ENCODE measurements at places on chromosomes 5 and 9. TPM values are rescaled to one million over a fixed set of nuclear protein-coding genes. Genes with fewer than 3 reads are reported as not detected.

DNA sequence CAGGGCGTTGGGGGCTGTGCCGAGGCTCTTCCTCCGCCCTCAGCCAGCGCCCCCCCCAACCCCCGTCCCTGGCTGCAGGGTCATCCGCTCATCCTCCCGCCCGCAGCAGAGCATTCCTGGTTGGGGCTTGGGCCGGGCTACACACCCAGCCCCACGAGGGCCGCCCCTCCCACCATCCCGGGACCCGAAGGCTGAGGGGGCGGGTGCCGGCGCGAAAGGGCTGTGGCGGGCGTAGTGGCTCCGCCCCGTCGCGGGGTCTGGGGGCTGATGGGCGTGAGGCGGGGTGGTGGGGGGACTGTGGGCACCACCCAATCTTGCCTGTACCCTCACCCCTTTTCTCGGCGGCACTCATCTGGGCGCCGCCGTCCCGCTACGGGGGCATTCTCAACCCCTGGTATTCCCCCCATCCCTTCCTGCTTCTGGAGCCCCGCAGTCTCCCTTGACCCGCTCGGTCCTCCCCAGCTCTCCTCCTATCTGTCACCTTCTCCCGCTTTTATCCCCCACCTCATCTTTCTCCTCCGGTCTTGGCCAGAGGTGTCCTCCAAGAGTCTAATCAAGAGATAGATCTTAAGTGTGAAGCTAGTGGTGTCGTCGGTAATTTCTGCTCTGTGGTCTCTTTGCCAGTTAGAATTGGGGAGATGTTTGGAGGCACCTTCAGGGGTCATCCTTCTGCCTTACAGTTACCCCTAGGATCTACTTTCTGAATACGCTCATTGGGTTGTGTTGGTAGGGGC lies 1.6 kb downstream of the FER start:
- peak; percentile 82 for DNase-seq
- peaks cover 11% of the 10 kb centered on the region for H3K4me1 ChIP-seq
- H3K27ac ChIP-seq = peak overlapping the region; percentile 68
- H3K27me3 ChIP-seq = peaks cover 37% of the 10 kb centered on the region
- no peaks in the 10 kb centered on the region for H3K36me3 ChIP-seq
- H3K4me3 ChIP-seq = peak overlapping the region; percentile 87

Gene TAF11L3
- total RNA-seq = not detected

DNA sequence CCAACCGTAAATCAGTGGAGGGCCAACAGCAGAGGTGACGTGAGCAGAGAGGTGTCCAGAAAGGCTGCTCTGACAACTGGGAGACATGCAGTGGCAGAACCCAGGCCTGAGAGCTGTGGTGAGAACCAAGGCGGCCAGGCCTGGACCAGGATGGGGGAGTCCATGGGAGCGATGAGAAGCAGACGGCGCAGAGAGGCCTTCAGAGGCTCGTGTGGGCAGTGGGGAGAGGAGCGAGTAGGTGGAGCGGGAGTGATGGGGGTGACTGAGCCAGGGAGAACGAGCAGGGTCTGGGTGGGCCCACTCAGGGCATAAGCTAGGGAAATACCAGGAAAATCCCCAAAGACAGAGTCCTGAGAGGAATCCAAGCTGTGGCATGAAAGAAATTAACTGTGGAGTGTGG lies 7.9 kb upstream of the IL3 start:
- H3K36me3 ChIP-seq = no peaks in the 10 kb centered on the region
- no peak for DNase-seq
- H3K27me3 ChIP-seq = peaks cover 29% of the 10 kb centered on the region

Gene PHYHD1
- total RNA-seq = 0.45 TPM

Gene LIX1
- total RNA-seq = not detected

Gene MARCOL
- total RNA-seq = not detected

DNA sequence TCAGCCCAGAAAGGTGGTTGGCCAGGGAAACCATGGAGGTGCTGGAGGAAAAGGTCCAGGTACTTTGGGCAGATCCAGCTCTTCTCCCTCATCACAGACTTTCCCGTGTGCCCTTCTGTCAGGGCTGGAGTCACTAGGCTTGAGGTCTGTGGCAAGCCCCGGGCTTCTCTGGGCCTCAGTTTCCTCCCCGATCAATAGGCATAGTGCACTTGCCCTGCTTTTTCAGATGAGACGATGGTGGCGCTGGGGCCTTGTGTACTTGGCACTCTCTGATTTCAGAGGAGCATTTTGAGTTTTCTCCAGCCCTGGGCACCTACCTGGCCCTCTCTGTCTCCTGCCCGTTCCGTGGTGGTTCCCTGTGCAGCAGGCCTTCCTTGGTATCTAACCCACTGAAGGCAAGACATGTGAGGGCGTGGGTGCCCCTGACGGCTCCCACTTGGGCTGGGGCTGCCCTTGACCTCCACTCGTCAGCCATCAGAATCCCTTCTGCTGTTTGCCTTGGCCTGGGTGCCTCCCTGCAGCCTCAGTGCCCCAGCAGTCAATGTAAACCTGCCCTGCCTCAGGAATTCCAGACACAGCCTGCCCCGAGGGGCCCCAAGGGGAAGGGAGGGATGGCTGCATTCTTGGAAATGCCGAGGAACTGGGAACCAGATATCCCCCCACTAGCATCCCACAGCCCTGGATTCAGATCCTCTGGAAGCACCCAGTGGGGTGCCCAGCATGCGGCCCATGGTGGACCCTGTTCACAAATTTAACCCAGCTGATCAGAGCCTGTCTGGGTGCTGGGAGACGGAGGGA lies 66.3 kb upstream of the COL5A1 start:
- peaks cover 2% of the 10 kb centered on the region for H3K27me3 ChIP-seq
- H3K27ac ChIP-seq = no peak overlapping the region
- H3K4me1 ChIP-seq = no peaks in the 10 kb centered on the region
- peak; percentile 25 for DNase-seq
- H3K4me3 ChIP-seq = no peak overlapping the region

DNA sequence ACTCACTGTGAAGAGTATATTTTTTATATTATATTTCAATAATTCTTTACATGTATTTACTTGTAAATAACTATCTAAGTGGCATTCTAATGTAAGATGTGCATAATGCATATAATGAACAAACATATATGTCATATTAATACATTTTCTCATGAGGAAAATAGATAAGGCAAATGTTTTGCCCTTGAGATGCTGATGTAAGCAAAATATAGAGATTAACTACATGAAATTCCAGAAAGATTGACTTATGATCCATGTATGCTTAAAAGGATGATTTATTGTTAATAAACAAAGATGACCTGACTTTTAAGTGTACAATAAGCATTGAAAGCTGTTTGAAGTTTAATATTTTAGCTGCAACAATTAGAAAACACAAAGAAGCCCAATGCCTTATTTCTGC lies 559.9 kb downstream of the PTPRD start:
- no peaks in the 10 kb centered on the region for H3K4me1 ChIP-seq
- no peaks in the 10 kb centered on the region for H3K36me3 ChIP-seq
- no peak for DNase-seq
- H3K4me3 ChIP-seq = no peak overlapping the region
- no peak overlapping the region for H3K27ac ChIP-seq

- H3K4me1 ChIP-seq = no peaks in the 10 kb centered on the region
- no peak overlapping the region for H3K4me3 ChIP-seq
- no peak for DNase-seq
- H3K36me3 ChIP-seq = no peaks in the 10 kb centered on the region
- H3K27me3 ChIP-seq = peaks cover 16% of the 10 kb centered on the region
- no peak overlapping the region for H3K27ac ChIP-seq
These were observed 104.9 kb upstream of the SLCO6A1 start for GRCh38 chr5:102603670-102604069.

DNA sequence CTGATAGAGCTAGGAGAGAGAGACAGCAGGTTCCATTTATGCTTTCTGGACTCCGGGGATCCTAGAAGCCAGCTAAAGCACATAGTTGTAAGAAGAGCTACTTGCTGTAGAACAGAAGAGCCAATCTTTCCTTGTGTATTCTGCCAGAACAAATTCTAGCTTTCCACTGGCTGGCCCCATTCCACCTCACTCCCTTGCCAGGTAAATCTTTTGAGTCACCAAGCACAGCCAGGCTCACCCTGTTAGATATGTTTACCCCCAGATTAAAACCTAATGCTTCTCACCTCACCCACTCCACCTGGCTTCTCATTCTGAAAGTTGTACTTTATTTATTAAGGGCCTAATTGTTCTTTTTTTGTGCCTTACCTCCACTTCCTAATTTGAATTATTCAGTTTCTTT lies 48.9 kb upstream of the CHD1 start:
- no peak overlapping the region for H3K4me3 ChIP-seq
- H3K36me3 ChIP-seq = no peaks in the 10 kb centered on the region
- DNase-seq = no peak
- H3K27me3 ChIP-seq = peaks cover 7% of the 10 kb centered on the region
- H3K27ac ChIP-seq = no peak overlapping the region

Gene PRRX2
- 3.4 TPM for total RNA-seq

Gene PLPP7
- not detected for total RNA-seq

DNA sequence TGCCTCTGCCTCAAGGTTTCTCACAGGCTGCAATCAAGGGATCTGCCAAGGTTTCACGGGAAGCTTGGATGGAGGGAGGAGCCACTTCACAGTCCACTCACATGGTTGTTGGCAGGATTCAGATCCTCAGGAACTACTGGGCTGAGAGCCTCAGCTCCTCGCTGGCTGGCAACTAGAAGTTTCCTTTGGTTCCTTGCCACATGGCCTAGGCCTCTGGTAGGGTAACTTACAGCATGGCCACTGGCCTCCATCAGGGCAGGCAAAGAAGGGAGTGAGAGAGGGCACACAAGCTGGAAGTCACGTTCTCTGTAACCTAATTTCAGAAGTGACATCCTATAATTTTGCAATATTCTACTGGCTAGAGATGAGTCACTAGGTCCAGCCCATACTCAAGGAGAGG lies 32.2 kb downstream of the SPOCK1 start:
- no peak overlapping the region for H3K4me3 ChIP-seq
- no peaks in the 10 kb centered on the region for H3K4me1 ChIP-seq
- no peak overlapping the region for H3K27ac ChIP-seq
- H3K36me3 ChIP-seq = no peaks in the 10 kb centered on the region

Gene ISOC1
- 29.4 TPM for total RNA-seq

Gene TCF7
- 113 TPM for total RNA-seq

DNA sequence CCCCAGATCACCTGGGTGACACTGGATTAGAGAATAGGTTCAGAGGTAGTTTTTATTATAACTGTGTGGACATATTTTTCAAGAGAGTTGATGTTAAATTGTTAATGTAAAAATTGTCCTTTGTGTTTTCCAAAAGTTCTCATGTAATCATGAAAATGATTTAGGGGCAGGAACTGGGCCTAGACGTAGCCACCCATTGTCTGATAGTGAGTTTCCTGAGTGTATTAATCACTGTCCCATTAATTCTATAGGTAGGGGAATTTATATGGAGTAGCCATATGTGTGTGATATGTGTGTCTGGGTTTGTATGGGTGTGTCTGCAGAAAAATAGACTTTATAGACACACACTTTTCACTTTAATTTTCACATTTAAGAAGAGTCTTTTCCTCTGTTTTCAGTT lies 144.6 kb upstream of the RAI14 start:
- H3K27me3 ChIP-seq = peaks cover under 1% of the 10 kb centered on the region
- no peaks in the 10 kb centered on the region for H3K4me1 ChIP-seq
- no peak overlapping the region for H3K27ac ChIP-seq
- no peaks in the 10 kb centered on the region for H3K36me3 ChIP-seq

DNA sequence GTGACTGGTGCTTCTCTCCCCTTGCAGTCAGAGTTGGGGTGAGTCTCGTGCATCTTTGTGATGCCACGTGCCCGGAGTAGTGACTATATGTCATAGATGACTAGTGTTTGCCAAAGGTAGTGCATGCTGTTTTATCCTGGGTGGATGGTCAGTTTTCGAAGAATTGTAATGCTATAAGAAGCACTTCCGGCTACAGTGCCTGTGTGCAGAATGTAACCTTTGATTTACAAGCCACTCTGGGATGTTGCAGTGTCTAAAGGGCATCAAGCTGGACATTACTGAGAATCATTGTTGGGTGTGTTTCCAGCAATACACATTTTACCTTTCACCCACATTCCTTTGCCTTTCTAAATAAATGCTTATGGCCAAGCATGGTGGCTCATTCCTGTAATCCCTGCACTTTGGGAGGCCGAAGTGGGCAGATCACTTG lies 16.7 kb downstream of the MVB12B start:
- no peak overlapping the region for H3K4me3 ChIP-seq
- H3K36me3 ChIP-seq = no peaks in the 10 kb centered on the region
- no peak overlapping the region for H3K27ac ChIP-seq
- no peaks in the 10 kb centered on the region for H3K27me3 ChIP-seq

DNA sequence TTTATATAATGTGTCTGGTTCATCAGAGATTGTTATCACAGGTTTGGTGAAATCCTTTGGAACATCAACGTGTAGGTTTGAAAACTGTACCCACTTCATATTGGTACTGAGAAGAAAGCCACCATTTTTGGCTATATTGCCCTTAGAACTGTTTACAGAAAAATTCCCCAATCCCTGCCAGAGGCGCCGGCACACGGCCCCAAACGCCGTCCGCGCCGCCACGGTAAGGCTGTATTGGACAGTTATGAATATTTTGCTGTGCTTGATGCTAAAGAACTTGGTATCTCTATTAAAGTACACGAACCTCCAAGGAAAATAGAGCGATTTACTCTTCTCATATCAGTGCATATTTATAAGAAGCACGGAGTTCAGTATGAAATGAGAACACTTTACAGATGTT lies 35.2 kb downstream of the DCAF10 start:
- H3K4me3 ChIP-seq = no peak overlapping the region
- no peaks in the 10 kb centered on the region for H3K27me3 ChIP-seq
- no peak for DNase-seq
- peaks cover 13% of the 10 kb centered on the region for H3K36me3 ChIP-seq
- H3K4me1 ChIP-seq = peaks cover 14% of the 10 kb centered on the region

GRCh38 chr5:55917402-55918086 lies 66.4 kb downstream of the IL31RA start:
- no peak overlapping the region for H3K4me3 ChIP-seq
- H3K4me1 ChIP-seq = peaks cover 27% of the 10 kb centered on the region
- DNase-seq = no peak
- no peak overlapping the region for H3K27ac ChIP-seq

DNA sequence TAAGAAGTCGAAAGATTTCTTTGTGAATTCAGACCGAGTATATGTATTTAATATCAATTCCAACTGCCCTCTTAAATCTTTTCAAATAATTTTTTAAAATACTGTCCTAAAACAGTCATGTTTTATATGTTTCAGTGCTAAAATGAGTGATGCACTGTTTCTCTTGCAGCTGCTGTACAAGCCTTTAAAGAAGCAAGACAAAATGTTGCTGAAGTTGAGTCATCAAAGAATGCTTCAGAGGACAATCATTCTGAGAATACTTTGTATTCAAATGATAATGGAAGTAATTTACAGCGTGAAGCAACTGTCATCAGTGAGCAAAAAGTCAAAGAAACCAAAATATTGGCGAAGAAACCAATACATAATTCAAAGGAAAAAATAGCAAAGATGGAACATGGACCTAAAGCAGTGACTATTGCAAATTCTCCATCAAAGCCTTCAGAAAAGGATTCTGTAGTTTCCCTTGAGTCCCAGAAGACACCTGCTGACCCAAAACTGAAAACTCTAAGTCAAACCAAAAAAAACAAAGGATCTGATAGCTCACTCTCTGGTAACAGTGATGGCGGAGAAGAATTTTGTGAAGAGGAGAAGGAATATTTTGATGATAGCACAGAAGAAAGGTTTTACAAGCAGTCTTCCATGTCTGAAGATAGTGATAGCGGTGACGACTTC lies 58.0 kb downstream of the LOX start:
- H3K36me3 ChIP-seq = peaks cover 33% of the 10 kb centered on the region
- peaks cover 7% of the 10 kb centered on the region for H3K4me1 ChIP-seq
- H3K4me3 ChIP-seq = peak overlapping the region; percentile 57
- no peaks in the 10 kb centered on the region for H3K27me3 ChIP-seq
- DNase-seq = no peak

Gene ENTREP1
- not detected for total RNA-seq

GRCh38 chr9:83362341-83362995 lies 175.7 kb downstream of the FRMD3 start:
- no peaks in the 10 kb centered on the region for H3K4me1 ChIP-seq
- no peak overlapping the region for H3K4me3 ChIP-seq
- DNase-seq = no peak
- no peaks in the 10 kb centered on the region for H3K27me3 ChIP-seq

Gene PCDHAC1
- total RNA-seq = not detected

Gene LRRC70
- total RNA-seq = 0.73 TPM

Gene PTPRD
- total RNA-seq = not detected

Measured in activated CD4-positive, alpha-beta T cell treated with anti-CD3 and anti-CD28 coated beads, Interleukin-2, amount 10 ng/mL, durations not matched to agents 24 days and 14 days (primary cell).